Adrenal gland (tissue), 19 donors: ENCODE measurements at places on chromosomes 6 and 20. TPM values are rescaled to one million over a fixed set of nuclear protein-coding genes. Genes with fewer than 3 reads are reported as not detected.

DNA sequence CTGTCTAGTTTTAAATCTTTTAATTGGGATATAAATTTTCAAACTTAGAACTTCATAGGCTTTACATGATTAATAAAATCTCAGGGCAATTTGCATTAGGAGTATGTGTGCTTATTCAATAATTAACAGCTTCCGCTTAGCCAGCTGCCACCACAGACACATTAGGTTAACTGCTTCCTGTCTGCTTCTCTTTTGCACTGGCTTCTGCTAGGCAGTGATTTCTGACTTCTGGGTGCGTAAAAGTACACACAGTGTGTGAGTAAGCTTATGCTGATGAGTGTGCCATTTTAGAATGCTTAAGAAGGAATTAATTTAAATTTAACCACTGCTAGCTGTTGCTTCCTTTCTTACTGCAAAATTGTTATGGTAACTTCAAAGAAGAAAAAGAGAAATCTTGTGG is 73.9 kb downstream of the F13A1 start:
- DNase-seq = no peak
- H3K27ac ChIP-seq = no peak overlapping the region

DNA sequence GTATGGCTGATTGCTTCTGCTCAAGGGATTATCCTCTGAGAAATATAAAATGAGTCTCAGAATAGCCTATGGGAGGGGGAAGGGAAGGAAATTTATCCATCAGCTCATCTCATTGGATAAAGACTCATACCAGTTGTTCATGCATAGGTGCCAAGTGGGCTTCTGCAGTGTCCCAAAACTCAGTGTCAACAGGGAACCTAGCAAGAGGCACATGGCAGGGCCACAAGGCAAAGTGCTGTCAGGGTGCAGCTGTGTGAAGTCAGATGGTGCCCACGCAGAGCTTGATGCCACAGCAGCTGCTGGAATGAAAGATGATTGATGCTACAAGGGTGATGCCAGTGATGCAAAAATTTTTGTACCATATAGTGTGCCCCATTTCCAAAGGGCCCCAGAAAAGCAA is 3.2 kb upstream of the CHD6 start:
- H3K27me3 ChIP-seq = no peaks in the 10 kb centered on the region
- peaks cover 7% of the 10 kb centered on the region for H3K4me1 ChIP-seq
- H3K4me3 ChIP-seq = no peak overlapping the region
- no peaks in the 10 kb centered on the region for H3K36me3 ChIP-seq

DNA sequence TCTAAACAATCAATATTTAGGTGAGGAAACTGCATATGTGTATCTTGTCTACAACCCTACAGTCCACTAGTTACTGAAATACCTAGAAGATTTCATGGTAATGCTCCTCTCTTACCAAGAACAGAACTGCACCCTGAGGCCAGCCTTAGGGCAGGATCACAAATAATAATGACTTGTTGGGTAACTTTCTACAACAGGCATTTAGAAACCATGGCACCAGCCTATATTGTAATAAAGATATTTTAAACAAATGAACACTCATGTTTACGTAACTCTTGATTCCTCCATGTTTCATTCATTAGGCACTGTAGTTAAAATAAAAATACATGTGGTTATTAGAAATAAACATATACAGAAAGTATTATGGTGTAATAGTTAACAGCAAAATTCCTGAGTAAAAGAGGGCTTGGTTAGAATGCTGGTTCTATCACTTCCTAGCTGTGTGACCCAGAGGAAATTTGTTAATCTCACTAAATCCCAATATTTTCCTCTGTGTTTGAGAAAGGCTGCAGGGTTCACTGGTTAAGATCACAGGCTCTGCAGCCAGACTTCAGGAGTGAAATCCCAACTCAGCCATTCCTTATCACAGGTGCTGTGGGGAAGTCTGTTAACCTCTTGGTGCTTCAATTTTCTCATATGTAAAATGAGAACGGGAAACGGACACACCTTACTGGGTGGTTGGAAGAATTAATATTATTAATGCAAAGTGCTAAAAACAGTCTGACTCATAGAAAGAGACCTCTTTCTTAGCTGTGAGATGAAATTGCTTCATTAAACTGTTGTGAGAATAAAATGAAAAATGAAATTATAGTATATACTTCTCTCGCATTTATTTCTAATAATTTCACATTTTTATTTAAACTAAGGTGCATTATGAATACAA is 8.5 kb downstream of the HMGN3 start:
- H3K36me3 ChIP-seq = no peaks in the 10 kb centered on the region
- no peak overlapping the region for H3K4me3 ChIP-seq
- no peaks in the 10 kb centered on the region for H3K4me1 ChIP-seq
- DNase-seq = no peak

GRCh38 chr6:157249826-157250225 is 73.5 kb downstream of the TMEM242 start:
- H3K4me3 ChIP-seq = no peak overlapping the region
- DNase-seq = no peak
- no peak overlapping the region for H3K27ac ChIP-seq
- H3K27me3 ChIP-seq = no peaks in the 10 kb centered on the region

DNA sequence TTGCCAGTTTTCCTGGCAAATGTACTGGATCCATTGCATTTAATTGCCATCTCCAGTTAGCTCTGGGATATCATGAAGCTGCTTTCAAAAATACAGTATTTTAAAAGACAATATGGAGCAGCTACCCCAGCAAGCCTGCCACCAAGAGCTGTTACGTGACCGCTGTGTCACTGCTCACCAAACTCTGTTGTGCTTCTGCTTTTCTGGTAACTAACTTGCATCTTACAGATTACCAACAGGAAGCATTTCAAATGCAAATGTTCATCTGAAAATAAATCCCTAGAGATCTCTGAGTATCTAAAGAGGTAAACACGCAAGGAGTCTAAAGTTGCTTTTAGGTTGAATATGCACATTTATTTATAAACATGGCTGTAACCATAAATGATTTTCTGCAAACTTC is 1008.3 kb downstream of the KIF16B start:
- no peaks in the 10 kb centered on the region for H3K4me1 ChIP-seq
- no peaks in the 10 kb centered on the region for H3K36me3 ChIP-seq
- H3K27ac ChIP-seq = no peak overlapping the region
- no peaks in the 10 kb centered on the region for H3K27me3 ChIP-seq
- H3K4me3 ChIP-seq = no peak overlapping the region
- DNase-seq = no peak

DNA sequence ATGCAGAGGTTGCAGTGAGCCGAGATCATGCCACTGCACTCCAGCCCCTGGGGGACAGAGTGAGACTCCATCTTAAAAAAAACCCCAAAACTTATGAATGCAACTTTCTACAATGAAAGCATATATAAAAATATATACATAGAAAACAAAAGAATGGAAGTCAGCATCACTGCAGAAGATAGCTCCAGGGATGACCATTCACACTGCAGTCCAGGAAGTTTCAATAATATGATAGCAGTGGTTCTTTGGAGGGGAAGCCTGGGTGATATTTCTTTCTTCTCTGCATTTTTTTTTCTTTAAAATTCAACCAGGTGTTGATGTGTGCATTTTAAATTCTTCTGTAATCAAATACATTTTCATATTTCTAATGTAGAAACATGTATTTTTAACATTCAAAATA is 12.3 kb downstream of the HLA-G start:
- H3K27me3 ChIP-seq = peaks cover 25% of the 10 kb centered on the region
- DNase-seq = no peak
- no peak overlapping the region for H3K4me3 ChIP-seq
- no peak overlapping the region for H3K27ac ChIP-seq
- no peaks in the 10 kb centered on the region for H3K36me3 ChIP-seq
- H3K4me1 ChIP-seq = no peaks in the 10 kb centered on the region

Gene DOK5
- polyA plus RNA-seq = 1.4 TPM

Gene DNMT3B
- 0.81 TPM for polyA plus RNA-seq

Gene PSORS1C2
- polyA plus RNA-seq = not detected

Gene FAM184A
- 5.2 TPM for polyA plus RNA-seq

Gene PRSS35
- polyA plus RNA-seq = 3.5 TPM

Gene ZSWIM1
- 5.6 TPM for polyA plus RNA-seq

Gene NOX3
- polyA plus RNA-seq = 0.24 TPM

Gene SSTR4
- not detected for polyA plus RNA-seq
